Stimulated activated CD4-positive, alpha-beta T cell treated with anti-CD3 and anti-CD28 coated beads, TNF-alpha, amount 100 ng/mL, for 48 hours (primary cell): ENCODE measurements at places on chromosomes 13 and 19.

DNA sequence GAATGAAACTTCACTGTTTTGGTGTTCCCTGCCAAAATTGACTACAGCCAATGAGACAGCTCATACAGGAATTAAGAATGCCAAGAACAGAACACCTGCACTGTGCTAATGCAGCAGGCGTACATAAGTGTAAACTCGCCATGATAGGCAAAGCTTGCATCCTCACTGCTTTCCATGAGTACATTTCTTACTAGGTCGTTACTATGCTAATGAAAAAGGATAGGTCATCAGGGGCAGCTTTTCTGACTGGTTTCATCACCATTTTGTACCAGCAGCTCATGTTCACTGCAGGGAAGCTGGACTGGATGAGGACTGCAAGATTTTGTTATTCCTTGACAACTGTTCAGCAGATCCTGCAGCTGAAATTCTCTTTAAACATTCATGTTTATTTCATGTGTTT is 1383.8 kb downstream of the EFNB2 start:
- DNase-seq, result no peak

DNA sequence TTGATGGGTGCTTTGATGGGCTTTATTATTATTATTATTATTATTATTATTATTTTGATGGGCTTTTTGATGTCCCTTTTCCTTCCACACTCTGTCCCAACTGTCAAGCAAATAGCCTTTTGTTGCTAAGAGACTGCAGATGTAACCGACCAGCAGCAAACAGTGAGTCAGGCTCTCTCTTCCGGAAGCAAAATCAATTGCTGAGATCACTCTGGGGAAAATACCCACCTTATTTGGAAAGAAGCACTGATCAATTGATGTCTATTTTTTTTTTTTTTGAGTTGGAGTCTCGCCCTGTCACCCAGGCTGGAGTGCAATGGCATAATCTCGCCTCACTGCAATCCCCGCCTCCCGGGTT is 2.9 kb downstream of the LDLR start:
- no peak for DNase-seq

DNA sequence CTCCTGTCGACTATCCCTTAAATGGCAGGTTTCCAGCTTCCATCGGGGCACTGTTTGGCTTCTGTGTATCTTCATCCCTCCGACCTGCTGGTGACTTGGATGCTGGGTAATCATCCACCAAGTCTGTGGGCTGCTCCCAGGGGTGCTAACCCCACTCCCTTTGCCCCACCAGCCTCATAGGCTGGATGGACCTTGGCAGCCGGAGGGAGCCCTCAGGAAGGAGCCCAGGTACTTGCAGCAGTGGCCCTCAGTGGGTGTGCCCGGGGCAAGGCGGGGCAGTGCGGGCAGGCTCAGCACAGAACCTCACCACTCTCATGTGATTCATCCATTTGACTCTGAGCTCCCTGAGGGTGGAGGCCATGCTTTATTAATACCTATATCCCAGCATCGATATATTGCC is 27.4 kb upstream of the TUBGCP3 start:
- DNase-seq, result no peak

DNA sequence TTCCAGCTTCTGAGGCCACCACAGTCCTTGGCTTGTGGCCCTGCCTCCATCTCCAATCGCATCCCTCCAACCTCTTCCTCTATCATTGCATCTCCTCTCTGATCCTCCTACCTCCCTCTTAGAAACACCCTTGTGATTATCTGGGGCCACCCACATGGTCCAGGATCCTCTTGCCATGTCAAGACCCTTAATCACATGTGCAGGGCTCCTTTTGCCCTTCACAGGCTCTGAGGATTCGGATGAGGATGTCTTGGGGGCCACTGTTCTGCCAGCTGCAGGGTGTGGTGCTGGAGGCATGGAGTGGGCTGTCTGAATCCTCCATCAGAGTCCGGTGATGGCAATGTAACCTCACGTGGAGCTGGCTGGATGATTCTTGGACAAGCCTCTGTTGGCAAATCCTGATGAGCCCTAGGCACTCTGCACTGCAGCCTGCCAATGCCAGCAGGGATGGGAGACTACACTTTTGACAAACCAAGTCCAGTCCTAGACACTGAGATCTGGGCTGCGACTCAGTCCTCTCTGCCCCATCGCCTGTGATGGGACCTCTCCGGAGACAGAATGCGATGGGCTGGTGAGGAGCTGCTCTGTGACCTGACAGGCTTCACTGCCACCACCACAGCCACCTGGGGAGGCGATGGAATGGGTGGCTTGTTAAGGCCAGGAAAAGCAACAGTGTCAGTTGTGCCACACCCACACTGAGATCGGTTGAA is 61.2 kb downstream of the CCDC70 start:
- no peak for DNase-seq

GRCh38 chr13:113584205-113584869 is at the start of gene TFDP1:
TFDP1 (plus strand) TSS chr13:113584753; CDS start chr13:113585838, 1,085 bp downstream.
- DNase-seq, result peak; percentile 81

- no peak for DNase-seq
Measured at GRCh38 chr19:45222724-45223123, 22.5 kb downstream of the EXOC3L2 start.

- no peak for DNase-seq
Measured at GRCh38 chr19:47757617-47758442, 12.5 kb downstream of the NOP53 start.

DNA sequence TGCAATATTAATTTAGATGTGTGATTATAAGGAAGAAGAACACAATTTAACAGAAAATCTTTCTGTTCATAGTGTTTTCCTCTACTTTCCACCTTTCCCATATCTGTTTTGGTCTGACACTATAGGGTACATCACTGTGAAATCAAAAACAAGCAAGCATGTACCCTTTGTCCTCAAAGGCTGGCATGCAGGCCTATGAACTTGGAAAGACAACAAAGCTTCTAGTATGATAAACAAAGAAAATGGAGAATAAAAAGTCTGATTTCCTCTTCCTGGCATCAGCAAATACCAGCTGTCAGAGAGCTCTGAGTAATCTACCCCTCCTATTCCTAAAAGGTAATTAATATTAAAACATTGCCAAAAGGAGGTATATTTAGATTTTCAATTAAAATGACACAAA is 5.6 kb upstream of the NEK3 start:
- DNase-seq, result no peak

DNA sequence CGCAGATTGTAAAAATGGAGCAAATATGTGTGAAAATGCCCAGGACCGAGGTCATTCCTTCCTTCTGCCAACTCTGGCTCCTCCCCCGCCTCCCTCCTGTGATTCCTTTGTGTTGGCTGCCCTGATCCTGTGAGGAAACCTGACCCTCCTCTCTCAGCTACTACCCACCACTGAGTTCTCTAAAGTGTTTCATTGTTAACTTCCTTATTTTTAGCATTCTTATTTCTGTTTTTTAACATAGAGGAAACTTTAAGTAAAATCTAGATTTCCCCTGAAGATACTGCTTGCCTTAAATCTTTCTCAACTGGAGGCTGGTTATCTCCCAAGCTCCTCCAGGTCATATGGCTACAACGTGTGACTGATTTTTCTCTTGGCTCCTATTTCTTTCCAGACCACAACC is 21.7 kb upstream of the FBXL3 start:
- DNase-seq, result no peak

DNA sequence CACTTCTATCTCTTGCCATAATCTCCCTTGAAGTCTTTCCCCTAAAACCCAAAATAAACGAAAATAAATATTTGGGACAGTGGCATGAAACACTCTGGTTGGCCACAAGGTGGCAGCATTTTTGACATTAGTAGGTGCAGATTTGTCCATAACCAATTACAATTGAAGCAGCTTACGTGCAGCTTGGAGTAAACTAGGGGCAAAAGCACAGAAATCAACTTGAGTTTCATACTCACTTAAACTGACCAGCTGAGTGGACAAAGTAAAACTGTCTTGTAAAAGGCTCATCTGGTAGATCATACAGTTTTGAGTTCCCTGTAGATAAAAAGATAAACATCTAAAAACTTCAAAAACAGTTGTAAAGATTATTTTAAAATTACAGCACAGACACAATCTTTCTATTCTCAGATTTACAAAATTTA is 18.8 kb downstream of the PDCD5 start:
- no peak for DNase-seq

DNA sequence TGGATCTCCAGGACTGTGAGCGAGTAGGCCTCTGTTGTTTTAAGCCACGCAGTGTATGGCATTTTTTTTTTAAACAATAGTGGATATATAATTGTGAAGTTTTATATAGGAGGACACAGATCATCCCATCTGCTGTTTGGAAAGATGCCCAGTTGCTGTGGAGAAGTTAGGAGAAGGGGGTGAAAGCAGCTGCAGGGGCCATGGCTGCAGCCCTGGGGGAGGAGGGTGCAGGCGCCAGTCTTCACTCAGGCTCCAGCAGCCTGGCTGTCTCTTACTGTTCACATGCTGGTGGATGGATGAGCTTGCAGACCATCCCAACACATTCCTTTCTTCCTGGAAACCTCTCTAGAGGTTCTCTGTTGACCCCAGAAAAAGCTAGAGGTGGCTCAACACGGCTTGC is 242.3 kb downstream of the TEX29 start:
- no peak for DNase-seq

- no peak for DNase-seq
Measured at GRCh38 chr13:27942972-27943371, 23.2 kb downstream of the PDX1 start.

GRCh38 chr19:13640611-13641010 is 123.7 kb upstream of the MRI1 start:
- no peak for DNase-seq

DNA sequence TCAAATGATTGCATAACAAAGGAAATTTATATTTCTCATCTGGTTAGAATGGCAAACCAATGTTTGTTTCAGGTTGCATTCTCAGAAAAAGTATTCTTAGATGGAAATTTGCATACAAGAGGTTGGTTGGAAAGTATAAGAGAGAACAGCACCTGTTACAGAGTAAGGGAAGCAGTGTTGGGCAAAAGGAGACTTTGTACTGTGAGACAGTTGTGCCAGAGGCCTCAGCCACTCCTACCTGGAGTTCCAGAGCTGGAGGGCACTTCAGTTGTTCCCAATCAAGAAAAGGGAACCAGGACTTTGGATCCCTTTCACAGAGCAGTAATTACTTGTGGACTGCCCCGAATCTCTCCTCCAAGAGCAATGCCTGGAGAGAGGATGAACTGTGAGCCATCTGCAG is 81.8 kb downstream of the SPRY2 start:
- no peak for DNase-seq

DNA sequence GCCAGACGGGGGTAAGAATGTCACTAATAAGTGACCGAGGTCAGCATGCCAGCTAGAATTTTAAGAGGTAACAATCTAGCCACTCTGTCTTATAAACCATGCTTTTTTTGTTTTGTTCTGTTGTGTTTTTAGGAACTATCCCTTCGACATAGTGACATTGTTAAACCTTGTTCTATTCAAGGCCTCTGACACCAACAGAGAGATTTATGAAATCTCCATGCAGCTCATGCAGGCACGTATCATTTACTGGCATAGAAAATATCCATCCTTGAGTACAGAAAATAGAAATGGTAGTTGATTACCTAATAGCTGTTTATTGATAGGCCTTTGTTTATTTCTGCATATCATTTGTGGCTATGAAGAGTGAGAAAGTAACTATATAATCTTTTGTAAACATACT is 113.4 kb downstream of the ZAR1L start:
- DNase-seq, result no peak

DNA sequence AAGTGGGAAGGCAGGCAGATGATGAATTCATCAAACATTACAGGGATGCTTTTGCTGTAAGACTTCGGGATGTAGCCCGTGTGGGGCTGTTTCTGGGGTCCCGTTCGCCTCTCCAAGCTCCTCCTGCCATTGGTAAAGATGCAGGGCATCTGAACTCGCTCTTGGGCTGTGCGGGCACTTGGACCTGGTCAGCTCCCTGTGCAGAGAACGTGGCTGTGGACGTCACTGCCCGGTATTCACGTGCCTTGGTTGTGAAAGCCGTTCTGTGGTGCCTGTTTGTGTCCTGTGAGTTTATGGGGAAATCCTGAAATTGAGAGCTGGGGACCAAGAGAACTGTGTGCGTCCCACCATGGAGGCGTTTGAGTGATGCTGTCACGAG is 5.4 kb downstream of the TFDP1 start:
- DNase-seq, result no peak

DNA sequence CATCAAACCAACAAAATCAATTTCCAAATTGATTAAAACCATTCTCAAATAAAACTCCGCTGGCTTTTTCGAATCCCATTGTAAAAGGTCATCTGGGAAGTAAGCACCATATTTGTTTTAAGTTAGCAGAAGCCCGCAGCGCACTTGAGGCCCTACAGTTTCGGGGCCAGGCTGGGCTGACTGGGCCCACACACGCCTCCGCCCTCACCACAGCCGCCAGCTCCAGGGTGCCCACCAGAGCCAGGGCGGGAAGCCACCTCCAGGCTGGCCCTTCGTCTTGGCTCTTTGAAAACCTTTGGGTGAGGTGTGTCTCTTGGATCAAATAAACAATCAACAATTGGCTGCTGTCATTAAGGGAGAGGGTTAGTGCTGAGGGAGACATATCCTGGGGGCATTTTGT is 133.3 kb downstream of the SOX1 start:
- DNase-seq, result no peak

GRCh38 chr19:48591021-48591420 is 15.5 kb upstream of the SPACA4 start:
- DNase-seq, result no peak

- no peak for DNase-seq
Measured at GRCh38 chr19:11680689-11681302, 58.0 kb downstream of the ZNF823 start.

DNA sequence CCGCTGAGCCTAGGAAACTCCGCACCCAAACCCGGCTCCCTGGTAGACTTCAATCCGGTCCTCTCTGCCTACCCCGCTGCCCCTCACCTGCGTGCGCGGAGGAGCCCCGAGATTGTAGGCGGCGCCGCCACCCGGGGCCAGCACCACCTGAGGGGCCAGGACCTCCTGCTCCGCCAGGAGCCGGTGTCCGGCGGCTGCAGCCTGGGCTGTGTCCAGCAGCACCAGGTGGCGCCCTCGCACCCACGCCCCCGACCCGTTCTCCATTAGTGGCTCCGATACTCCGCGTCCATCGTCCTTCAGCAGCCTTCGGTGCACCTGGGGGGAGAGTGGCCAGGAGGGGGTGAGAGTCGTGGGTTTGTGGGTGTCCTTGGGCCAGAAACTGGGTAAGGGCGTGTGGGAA is 18.5 kb downstream of the MAN2B1 start:
- no peak for DNase-seq

- DNase-seq, result no peak
Measured at GRCh38 chr19:2814426-2814825, 5.2 kb upstream of the ZNF554 start.

DNA sequence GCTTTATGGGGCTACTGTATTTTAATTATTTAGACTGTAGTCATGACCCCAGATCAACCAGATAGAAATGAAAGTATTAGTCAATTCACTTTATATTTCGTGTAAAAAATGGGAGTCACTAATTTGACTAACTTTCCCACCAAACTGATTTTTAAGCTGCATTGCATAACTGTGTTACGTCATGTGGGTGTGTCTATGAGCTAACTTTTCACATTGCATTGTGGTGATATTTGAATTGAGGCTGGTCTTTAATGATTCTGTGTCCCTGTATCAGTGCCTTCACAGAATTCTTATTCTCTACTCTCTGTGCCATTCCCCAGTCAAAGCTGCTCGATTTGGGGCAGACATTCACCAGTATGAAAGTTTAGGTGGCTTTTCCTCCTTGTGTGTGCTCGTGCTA is 172.7 kb upstream of the MAB21L1 start:
- DNase-seq, result no peak
